H1 (cell line): ENCODE measurements at places on chromosomes 2 and 18.

DNA sequence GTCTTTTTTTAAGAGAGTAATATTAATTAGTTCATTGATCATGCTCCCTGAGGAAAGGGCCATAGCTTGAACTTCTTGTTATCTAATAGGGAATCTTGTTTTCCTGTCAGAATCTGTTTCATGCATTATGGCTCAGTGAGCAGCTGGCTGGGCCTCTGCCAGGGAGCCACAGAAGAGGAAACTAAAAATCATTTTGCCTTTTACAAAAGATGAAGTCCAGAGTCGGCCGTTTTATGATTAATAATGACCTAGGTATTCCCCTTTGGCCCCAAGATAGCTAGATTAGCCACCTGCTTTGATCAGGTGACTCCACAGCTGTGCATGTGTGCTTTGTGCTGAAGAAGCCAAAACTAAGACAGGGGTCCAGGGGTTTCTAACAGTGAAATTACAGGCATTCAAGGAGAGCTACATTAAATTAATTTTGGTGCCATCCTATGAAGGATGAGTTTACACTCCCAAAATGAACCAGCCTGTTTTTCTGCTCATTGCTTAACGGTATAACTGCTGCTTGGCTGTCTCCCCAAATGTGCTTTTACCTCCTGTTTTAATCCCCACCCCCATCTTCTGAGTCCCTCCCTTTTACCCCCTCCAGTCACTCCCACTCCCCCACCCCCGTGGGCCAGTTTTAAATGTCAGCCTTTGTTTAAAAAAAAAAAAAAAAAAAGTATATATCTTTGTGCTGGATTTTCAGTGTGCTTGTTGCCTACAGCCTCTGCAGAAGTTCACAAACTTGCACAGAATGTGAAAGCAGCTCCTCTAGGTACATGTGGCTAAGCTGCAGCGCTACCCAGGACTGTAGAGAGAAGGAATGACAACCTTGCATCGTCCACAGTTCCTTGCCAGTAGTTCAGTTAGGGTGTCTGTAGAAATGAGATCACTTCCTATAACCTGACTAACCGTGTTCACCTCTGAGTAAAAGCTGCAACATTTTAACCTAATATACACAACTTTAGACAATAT, 93.1 kb downstream of the CABLES1 start:
- DNase-seq: no peak

- DNase-seq: no peak
Measured at GRCh38 chr2:228901531-228901930, 369.6 kb downstream of the PID1 start.

DNA sequence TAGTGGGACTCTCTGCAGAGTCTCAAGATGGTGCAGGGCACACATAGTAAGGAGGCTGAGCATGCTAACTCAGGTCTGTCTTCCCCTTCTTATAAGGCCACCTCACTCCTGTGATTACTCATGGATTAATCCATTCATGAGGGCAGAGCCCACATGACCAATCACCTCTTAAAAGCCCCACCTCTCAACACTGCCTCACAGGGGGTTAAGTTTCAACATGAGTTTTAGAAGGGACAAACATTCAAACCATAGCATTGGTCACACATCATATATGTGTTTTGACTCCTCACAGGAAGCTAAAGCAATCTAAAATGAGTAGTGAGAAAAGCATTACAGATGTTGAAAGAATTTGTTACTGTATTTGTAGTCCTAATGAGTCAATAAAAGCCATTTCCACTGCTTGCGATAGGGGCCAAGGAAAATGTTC, 57.5 kb downstream of the DTNA start:
- no peak for DNase-seq

DNA sequence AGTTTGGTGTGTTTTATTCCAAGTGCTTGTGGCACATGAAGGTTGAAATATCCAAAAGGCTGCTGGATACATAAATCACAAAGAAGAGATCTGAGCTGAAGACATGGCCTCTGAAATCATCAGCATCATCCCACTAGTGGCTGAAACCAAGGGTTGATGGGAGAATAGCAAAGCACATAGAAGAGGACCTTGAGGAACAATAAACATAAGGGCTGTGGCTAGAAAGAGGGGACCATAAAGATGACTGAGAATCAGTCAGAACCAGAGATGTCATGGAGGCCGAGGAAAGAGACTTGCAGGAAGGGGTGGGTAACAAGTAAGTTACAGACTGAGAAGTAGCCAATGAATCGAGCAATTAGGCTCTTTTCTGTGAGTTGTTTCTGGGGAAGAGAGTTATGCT, 116.8 kb downstream of the CDC42EP3 start:
- no peak for DNase-seq

GRCh38 chr2:226548732-226549131, 250.9 kb downstream of the IRS1 start:
- DNase-seq: no peak

GRCh38 chr18:13762690-13763439, 36.4 kb downstream of the RNMT start:
- no peak for DNase-seq

DNA sequence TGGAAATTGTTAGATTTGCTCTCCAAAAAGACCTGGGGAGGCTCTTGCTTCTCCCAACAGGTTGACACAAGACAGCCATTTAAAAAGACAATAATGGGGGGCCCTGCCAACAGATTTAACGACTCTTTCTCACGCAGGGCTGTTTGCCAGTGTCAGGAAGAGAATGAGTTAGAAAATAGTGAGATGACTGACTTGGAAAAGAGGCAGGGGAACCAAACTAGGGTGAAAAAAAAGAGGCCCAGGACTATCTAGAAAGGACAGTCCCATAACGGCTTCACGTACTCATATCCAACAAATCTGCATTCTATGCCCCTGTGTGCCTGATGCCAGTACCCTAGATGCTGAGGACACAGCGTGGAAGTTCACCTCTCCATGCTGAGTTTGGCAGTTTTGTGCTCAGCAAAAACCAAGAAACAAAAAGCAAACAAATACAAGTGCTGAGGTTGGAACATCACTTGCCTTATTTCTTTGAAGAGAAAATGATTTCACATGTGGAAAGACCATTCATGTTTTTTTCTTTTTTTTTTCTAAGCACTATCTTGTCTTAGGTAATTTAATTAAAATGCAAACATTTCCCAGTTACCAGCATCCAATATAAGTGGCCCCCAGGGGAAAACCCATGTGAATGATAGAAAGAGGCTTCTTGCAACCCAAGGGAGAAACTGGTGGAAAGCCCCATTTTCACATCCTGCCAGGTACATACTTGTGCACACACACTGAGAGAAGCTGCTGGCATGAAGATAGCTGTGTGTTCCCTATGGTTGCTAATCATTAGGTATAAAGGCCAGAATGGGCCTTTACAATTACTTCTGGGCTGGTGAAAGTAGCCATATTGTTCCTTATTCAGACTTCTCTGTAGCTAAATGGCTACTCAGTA, 10.6 kb upstream of the WIPF1 start:
- DNase-seq: no peak

DNA sequence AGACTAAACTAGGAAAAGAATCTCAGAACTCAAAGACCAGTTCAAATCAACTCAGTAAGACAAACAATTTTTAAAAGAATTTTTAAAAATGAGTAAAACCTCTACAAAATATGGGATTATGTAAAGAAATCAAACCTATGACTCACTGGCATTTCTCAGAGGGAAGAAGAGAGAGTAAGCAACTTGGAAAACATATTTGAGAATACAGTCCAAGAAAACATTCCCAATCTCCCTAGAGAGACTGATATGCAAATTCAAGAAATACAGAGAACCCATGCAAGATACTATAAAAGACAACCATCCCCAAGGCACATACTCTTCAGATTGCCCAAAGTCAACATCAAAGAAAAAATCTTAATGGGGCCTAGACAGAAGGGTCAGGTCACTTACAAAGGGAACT, 162.7 kb downstream of the WDPCP start:
- no peak for DNase-seq

GRCh38 chr2:234496055-234496834, 636 bp downstream of the ARL4C start:
- DNase-seq: peak; percentile 65

GRCh38 chr2:189601043-189601442, 20.5 kb upstream of the SLC40A1 start:
- no peak for DNase-seq

GRCh38 chr18:46636040-46636630, 20.9 kb downstream of the LOXHD1 start:
- no peak for DNase-seq

GRCh38 chr2:70712916-70713315, 55.1 kb downstream of the ADD2 start:
- DNase-seq: no peak
